ENCODE measurements at places on chromosomes 11 and 22. TPM values are rescaled to one million over a fixed set of nuclear protein-coding genes. Genes with fewer than 3 reads are reported as not detected.

CCDC89 gene
- total RNA-seq = 1.9 TPM

OR6T1 gene
- not detected for total RNA-seq

NXPE1 gene
- total RNA-seq = not detected

ARHGAP20 gene
- total RNA-seq = 5.1 TPM

PICALM gene
- total RNA-seq = 306 TPM

CTTN gene
- 355 TPM for total RNA-seq

GRCh38 chr22:40525250-40525884, 111.2 kb downstream of the MRTFA start:
- H3K27ac ChIP-seq = no peak overlapping the region
- H3K4me1 ChIP-seq = peaks cover 3% of the 10 kb centered on the region
- no peak overlapping the region for H3K4me3 ChIP-seq
- no peaks in the 10 kb centered on the region for H3K27me3 ChIP-seq

DNA sequence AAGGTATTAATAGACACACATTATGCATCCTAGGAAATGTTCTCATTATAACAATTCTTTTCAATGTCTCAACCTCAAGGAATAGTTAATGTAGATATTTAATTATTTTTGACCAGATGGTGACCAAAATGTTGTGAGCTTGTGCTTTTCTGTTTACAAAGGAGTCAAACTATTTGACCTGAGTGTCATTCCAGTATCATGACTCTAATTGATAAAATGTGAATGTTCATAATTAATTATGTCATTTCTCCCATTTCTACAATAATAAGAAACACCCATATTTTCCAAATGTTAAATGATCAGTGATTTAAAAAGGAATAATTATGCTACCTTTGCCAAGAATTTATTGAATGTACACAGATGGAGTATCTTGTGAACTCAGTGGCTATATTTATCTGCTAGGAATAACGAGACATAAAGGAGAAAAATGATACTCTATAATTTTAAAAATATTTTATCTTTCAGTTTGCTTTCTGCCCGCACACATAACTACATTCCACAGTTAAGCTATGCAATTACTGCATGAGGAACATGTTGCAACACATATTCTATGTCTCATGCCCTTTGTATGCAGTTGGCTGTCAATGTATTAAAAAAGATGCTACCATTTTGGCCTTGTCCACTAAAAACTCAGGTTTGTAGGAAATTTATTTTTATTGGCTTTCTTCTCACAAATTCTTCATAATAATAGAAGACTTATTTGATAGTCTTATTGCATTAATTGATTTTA, 376.7 kb upstream of the CCDC179 start:
- DNase-seq = no peak
- no peak overlapping the region for H3K27ac ChIP-seq
- no peaks in the 10 kb centered on the region for H3K27me3 ChIP-seq
- H3K36me3 ChIP-seq = no peaks in the 10 kb centered on the region
- H3K4me1 ChIP-seq = no peaks in the 10 kb centered on the region
- no peak overlapping the region for H3K4me3 ChIP-seq

DNA sequence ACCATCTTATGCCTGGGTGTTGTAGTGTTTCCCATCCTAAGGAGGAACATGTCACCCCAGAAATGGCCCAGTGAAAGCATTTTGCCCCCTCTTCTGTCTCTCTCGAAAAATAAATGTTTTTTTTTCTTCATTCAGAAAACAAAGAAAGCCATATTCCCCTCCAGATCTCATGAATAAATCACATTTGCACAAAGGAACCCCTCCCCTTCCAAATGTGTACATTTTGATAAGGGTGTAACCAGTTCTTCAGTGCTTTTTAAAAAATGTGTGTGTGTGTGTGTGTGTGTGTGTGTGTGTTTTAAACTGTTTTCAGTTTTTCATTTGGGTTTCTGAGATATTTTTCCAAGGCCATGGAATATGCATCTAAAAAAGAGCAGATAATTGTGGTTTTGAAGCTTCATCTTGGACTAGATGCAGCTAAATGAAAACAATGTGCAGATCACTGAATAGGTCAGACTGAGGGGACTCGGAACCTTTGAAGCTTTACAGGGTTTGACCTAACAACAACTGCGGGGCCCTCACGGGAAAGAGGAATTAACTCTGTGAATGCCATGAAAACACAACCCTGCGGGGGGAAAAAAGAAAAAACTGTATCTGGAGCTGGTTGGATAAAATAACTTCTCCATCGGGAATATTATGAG, 76.4 kb downstream of the YAP1 start:
- no peak overlapping the region for H3K4me3 ChIP-seq
- H3K27me3 ChIP-seq = no peaks in the 10 kb centered on the region
- no peak overlapping the region for H3K27ac ChIP-seq
- no peak for DNase-seq
- peaks cover 2% of the 10 kb centered on the region for H3K4me1 ChIP-seq
- H3K36me3 ChIP-seq = no peaks in the 10 kb centered on the region

DNA sequence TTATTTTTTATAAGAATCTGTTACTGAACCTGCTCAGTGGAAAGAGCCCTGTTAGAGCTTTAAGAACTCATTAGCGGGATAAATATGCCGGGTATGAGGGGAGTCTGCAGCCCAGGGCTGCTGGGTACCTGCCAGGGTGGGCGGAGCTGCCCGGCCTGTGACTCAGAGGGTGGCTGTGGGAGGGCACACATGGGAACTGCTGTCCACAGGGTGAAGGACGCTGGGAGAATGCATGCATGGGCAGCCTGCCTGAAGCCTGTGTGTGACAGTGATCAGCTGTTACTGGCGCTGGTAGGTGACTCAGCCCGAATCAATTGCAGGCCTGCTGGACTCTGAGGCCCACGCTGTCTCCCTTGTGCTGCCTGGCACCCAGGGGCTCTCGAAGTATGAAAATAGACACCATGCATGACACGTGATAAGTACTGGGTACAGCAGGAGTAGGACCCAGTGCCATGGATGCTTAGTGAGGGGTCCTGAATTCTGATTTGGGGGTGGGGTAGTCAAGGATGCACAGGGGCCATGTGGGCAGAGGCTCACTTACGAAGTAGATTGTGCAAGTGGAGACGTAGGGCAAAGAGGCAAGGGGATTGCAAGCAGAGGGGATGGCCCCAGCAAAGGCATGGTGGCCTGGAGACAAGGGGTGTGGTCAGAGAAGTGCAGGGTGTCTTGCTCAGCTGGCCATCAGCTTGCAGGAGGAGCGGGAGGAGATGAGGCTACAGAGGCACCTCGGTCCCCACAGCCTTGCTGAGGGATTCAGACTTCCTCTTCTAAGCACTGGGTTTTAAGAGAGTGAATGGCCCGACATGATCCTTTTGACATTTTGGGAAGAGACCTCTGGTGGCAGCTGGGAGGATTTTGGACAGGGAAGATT, 36.5 kb downstream of the GRIK4 start:
- H3K36me3 ChIP-seq = no peaks in the 10 kb centered on the region
- H3K4me3 ChIP-seq = no peak overlapping the region
- no peaks in the 10 kb centered on the region for H3K4me1 ChIP-seq
- H3K27me3 ChIP-seq = no peaks in the 10 kb centered on the region
- H3K27ac ChIP-seq = peak overlapping the region; percentile 45
- DNase-seq = peak; percentile 94

- H3K4me1 ChIP-seq = no peaks in the 10 kb centered on the region
- H3K27ac ChIP-seq = no peak overlapping the region
- no peak overlapping the region for H3K4me3 ChIP-seq
- H3K27me3 ChIP-seq = no peaks in the 10 kb centered on the region
These were observed 4.9 kb upstream of the TESMIN start for GRCh38 chr11:68756171-68756766.

DNA sequence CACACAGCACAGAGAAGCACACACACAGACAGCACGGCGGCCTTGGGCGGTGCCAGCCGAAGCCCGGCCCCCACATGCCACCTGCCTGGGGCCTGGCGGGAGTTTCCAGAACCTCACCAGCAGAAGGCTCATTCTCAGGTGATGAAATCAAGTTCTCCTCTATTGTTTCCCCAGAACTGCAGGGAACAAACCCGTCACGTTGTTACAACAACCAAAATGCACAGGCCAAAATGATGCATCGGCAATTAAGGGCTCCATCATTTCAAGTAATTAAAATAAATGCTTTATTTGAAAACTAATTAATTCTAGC, 30.8 kb downstream of the GNB1L start:
- H3K36me3 ChIP-seq = no peaks in the 10 kb centered on the region
- H3K27me3 ChIP-seq = no peaks in the 10 kb centered on the region
- no peaks in the 10 kb centered on the region for H3K4me1 ChIP-seq
- H3K4me3 ChIP-seq = no peak overlapping the region

DNA sequence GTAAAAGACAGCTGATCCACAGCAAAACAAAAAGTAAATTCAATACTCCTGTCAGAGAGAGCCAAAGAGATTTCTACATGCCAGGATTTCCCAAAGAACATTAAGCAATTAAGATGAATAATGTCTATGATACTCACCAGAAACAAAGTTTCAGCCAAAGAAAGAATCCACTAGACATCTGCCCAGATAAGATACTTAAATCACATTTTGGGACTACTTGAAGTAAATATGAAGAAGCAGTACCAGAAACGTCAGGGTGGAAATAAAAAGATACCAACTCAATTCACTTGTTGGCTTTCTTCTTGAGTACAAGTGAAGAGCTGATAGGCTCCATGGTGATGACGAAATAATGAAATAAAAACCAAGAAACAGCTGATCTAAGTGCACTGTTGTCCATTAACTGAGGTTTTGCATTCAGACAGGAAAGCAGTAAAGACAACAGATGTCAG, 31.6 kb upstream of the ARHGAP32 start:
- no peak overlapping the region for H3K27ac ChIP-seq
- DNase-seq = no peak
- H3K4me3 ChIP-seq = no peak overlapping the region

DNA sequence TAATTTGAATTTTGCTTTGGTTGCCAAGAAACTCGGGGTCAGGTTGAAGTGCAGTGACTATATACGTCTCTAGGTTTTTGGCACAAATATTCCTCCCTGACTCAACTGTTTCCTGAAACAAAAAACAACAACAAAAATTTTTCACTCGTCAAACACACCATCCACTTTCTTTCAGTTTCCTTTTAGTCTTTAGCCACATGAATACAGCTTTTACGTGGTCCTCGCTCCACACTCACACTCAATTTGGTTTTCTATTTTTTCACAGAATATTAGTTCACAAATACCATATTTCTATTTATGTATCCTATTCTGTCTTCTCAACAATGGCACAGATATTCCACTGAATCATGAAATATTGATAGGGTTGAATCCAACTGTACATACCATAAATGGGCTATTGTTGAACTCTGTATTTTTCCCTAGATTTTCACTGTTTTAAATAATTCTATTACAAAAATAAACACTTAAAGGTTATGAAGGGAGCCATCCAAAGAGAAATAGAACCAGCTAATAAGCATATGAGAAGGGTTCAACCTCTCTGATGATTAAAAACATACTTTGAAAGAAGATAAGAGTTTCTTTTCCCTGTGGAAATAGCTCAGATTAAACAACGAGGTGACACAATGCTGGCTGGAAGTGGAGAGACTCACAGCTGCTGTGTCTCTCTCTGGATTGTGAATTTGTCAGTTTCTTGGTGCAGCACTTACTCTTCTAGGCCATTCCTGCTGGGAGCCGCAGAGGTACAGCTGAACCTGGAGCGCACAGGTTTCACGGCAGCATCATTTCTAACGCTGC, 5.1 kb upstream of the FBLN1 start:
- H3K4me1 ChIP-seq = no peaks in the 10 kb centered on the region
- peak; percentile 24 for DNase-seq
- H3K27me3 ChIP-seq = no peaks in the 10 kb centered on the region
- H3K27ac ChIP-seq = no peak overlapping the region

- no peaks in the 10 kb centered on the region for H3K36me3 ChIP-seq
- H3K4me3 ChIP-seq = no peak overlapping the region
- no peaks in the 10 kb centered on the region for H3K4me1 ChIP-seq
- DNase-seq = no peak
These were observed 1.1 kb downstream of the LRRC55 start for GRCh38 chr11:57182896-57183295.

DNA sequence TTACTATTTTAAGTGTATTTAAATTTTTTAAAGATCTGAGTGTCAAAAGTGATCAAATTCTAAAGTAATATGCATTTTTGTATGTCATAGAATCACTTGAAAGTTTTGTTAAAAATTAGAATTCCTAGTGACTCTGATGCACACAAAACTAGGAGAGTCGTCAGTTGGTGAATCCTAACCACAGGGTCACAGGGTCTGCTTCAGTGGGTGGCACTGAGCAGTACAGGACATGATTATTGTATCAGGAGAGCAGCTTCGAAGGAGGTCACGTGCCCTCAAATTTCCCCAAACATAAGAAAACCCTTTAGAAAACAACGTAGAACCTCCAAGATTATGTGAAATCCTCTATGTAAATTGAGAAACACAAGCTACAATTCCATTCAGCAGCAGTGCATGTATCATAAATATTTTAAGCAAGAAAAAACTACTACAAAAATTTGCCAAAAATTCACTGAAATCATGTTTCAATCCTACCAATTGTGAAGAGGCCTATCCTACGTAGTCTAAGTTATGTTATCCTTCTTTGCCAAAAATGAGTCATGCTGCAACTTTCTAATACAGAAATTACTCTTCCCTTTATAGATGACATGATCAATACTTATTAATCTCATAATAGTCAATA, 323.6 kb downstream of the AASDHPPT start:
- no peaks in the 10 kb centered on the region for H3K4me1 ChIP-seq
- no peak for DNase-seq
- no peaks in the 10 kb centered on the region for H3K27me3 ChIP-seq
- H3K36me3 ChIP-seq = no peaks in the 10 kb centered on the region
- no peak overlapping the region for H3K27ac ChIP-seq
- H3K4me3 ChIP-seq = no peak overlapping the region

DNA sequence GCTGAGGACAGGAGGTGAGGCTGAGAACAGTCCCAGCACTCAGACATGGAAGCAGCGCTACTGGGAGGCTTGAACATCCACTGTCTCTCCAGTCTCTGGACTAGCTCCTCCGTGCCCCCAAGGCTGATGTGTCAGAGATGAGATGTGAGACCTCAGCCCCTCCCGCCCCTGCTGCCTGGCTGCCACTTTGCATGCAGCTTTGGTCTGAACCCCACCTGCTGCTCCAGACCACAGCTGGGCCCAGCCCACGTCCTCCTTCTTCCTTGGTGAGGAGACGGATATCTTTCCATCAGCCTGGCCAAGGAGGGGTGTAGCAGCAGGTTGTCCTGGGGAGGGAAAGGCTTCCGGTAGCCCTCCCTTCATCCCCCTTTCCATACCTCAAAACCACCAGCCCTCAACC, 148.0 kb upstream of the B3GAT1 start:
- H3K27ac ChIP-seq = no peak overlapping the region
- no peaks in the 10 kb centered on the region for H3K36me3 ChIP-seq
- peak; percentile 70 for DNase-seq
- no peaks in the 10 kb centered on the region for H3K4me1 ChIP-seq

- no peak overlapping the region for H3K27ac ChIP-seq
- peaks cover 5% of the 10 kb centered on the region for H3K4me1 ChIP-seq
- H3K36me3 ChIP-seq = no peaks in the 10 kb centered on the region
- H3K27me3 ChIP-seq = no peaks in the 10 kb centered on the region
- DNase-seq = no peak
These were observed 5.9 kb downstream of the PLXNB2 start for GRCh38 chr22:50301581-50301991.

DNA sequence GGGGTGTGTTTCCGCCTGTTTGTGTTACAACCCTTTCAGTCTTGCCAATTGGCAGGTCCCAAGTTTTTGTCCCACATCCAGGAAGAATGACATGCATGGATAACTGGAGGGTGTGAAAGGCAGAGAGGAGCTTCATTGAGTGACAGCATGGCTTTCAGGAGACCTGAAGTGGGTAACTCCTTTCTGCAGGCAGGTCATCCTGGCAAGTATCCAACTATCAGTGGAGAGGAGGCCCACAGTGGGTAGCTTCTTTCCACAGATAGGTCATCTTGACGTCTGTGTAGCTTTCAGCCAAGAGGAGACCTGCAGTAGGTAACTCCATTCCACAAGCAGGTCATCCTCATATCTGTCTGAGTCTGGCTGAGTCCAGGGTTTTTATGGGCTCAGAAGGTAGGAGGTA, 1268.8 kb upstream of the CNTN5 start:
- no peaks in the 10 kb centered on the region for H3K4me1 ChIP-seq
- no peaks in the 10 kb centered on the region for H3K27me3 ChIP-seq
- H3K27ac ChIP-seq = no peak overlapping the region
- H3K36me3 ChIP-seq = no peaks in the 10 kb centered on the region

Data from aorta (tissue), 5 donors.